ENCODE measurements at places on chromosomes 13 and 19.

DNA sequence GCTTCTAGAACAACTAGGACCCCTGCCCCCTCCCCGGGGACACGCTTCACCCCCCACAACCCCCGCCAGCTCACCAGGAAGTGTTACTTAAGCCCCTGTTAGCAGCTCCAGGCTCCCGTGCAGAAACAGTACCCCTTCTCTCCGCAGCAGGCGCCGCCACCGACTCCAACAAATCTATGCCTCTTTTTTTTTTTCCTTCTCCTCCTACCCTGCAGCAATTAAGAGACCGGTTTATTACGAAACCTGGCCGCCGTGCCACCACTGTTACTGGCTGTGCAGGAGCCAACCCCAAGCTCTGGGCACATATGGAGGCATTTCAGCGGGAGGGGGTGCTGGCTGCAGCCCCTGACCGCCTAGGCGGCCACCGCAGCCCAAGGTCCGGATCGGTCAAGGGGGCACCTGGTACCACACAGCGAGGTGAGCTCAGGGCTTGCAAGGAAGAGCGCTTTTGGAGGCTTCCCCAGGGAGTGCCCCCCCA lies 2.4 kb downstream of the GADD45B start:
- DNase-seq: no peak

GRCh38 chr19:48393559-48394330 lies at the start of gene GRIN2D:
TSS of gene GRIN2D (plus strand) at chr19:48393668. CDS start at chr19:48398393, 4,725 bp downstream.
- no peak for DNase-seq

DNA sequence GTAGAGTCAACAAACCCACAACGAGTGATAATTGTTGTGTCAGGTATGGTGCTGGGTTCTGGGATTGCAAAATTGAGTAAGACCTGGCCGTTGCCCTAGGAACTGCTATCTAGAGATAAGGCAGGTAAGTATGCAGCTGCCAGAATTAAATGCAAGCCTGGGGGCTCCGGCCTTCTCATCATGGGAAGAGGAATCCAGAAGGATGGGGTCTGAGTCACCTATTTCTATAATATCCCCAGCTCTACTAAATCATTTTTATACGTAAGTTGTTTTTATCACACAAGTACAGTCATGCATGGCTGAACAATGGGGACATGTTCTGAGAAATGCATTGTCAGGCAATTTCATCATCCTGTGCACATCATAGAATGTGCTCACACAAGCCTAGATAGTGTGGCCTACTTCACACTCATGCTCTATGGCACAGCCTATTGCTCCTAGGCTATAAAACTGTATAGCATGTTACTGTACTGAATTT lies 203.0 kb downstream of the KLF5 start:
- no peak for DNase-seq

DNA sequence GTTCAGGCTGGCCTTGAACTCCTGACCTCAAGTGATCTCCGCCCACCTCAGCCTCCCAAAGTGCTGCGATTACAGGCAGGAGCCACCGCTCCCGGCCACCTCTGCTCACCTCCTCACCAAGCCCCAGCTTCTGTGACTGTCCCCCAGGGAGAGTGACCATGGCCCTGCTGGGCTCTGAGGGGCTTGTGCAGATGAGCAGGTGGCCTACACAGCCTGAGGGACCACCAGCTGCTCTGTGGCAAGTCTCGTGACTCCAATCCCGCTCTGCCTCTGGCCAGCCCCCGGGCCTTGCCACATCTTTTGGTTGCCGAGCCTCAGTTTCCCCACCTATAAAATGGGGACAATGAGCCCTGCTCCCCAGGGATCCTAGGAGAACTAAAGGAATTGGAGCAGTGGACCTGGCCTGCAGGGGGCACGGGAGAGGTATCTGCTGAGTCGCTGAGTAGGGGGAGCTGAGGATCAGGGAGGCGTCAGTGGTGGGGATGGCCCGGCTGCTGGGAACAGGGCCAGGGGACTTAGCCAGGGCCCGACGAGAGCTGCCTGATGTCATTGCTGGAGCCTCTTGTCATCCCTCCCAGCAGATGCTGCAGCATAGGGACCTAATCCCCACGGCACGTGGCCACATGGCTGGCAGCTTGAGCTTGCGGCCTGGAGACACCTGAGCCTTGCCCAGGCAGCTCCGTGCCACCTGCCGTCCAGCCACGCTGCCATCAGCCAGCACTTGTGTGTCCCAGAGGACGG lies 74.7 kb downstream of the GADD45B start:
- DNase-seq: no peak

DNA sequence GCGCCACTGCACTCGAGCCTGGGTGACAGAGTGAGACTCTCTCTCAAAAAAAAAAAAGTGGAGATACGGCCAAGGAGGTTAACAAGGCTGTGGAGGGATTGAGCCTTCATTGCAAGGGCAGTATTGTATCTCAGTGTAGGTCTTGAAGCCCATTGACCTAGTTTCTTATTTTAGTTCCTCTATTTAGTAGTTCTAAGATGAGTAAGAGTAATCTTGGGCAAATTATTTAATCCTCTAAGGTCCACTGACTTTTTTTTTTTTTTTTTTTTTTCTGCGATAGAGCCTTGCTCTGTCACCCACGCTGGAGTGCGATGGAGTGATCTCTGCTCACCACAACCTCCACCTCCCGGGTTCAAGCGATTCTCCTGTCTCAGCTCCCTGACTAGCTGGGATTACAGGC lies 14.3 kb upstream of the ILF3 start:
- DNase-seq: no peak

DNA sequence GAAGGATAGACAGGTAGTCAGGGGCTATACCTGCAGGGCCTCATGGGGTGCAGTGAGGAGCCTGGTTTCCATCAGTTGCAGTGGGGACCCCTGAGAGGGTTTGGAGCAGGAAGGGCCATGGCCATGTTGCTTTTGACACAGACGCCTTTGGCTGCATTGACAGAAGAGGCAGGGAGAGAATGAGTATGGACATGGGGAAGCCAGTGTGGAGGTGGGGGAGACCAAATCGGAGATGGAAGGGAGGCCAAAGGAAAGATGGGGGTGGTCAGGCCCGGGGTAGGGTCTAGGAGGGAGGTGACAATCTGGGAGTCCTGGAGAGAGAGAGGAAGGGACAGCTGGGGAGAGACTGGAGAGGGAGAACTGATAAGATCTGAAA lies 1.3 kb downstream of the HSD11B1L start:
- DNase-seq: no peak

DNA sequence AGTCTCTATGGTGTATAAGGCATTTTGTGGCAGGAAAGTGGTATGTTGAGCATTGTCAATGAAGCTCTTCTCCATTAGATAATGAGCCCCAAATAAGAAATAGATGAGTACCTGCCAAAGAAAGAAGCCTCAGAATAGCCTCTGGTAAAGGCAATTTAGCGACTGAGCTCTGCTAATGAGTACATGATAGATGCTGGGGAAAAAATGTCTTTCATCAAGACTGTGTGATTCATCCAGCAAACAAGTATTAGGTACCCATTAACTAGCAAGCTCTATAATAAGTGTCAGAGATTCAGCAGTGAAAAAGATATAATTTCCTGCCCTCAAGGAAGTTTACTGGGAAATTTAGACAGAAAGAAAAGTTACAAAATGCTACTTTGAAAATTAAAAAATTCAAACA lies 294.6 kb downstream of the ITGBL1 start:
- DNase-seq: no peak

DNA sequence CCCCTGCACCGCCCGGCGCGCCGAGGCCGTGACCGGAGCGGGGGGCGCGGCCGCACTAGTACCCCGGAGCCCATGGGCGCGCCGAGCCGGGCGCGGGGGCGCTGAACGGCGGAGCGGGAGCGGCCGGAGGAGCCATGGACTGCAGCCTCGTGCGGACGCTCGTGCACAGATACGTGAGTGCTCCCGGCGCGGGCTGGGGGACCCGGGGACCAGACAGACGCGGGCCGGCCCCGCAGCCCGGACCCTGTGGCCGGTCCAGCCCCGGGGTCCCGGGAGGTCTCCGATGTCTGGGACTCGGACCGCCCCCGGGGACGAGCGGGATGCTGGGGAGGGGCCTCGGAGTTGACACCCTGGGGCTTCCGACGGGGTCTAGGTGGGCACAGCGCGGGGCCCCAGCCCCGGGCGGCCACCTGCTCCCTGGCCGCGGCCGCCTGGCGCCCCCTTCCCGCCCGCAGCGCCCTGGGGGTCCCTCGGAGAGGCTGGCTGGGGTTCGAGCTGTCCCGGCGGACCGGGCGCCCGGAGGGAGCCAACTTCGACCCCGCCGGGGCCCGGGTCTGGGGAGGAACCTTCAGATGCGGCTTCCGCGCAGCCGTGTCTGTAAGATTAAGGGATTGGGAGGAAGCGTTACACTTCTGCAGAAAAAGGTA lies 568 bp downstream of the ATP11A start:
- no peak for DNase-seq

- no peak for DNase-seq
Observed at GRCh38 chr13:42420304-42420703, 148.4 kb downstream of the AKAP11 start.

- no peak for DNase-seq
Observed at GRCh38 chr13:47845981-47846380, 155.1 kb downstream of the SUCLA2 start.

DNA sequence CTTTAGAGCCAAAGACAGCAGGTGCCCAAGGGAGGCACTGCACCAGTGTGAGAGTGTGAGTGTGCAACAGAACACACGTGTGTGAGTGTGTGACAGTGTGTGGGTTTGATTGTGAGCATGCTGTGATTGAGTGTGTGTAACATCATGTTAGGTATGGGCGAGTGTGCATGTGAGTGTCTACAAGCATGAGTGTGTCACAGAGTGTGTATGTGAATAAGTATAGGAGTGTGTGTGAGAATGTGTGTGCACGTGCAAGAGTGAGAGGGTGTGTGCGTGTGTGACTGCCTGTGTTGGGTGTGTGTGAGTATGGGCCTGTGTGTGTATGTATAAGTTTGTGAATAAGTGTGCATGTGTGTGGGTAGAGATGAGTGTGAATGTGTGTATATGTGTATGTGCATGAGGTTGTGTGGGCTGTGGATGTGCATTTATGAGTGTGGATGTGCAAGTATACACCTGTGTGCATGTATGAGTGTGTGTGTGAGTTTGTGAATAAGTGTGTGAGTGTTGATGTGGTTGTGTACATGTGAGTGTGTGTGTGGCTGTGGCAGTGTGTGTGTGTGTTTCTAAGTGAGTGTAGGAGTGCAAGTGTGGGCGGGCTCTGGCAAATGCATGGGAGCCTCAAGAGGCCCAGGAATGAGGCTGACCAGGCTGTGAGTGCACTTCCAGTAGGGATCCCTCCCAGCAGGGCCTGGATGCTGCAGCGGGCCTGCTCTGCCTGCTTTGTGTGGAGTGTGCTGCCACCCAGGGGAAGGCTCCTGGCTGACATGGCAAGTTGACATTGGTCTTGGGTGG lies 198.4 kb downstream of the COL4A1 start:
- DNase-seq: peak; percentile 92

DNA sequence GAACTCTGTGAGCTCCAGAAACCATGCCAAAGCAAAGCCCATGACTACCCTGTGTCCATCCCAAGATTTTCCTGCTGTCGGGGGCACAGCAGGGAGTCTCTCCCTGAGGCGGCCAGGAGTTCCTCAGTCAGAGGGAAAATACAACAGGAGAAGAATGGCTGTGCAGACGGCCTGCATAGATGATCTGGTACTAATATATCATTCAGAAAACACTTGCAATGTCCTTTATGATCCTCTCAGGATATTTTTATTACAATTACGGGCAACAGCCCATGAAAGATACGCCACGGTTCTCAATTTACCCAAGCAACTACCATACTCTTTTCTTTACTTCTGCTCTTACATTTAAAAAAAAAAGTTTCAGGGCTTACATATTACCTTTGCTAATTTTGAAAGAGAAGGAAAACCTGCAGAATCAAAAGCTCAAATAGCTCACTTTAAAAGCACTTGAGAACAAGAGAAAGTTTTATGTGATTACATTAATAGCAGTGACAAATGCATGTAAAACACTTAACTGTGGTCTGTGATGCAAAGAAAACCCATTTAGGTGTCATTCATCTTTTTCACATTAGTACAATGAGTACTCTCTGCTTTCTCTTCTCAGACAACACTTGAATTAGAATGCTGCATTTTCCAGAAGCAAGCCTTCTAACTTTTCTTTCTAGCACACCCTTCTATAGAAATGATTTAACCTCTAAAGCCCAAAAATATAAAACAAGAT lies 460.8 kb downstream of the KLF5 start:
- DNase-seq: no peak

DNA sequence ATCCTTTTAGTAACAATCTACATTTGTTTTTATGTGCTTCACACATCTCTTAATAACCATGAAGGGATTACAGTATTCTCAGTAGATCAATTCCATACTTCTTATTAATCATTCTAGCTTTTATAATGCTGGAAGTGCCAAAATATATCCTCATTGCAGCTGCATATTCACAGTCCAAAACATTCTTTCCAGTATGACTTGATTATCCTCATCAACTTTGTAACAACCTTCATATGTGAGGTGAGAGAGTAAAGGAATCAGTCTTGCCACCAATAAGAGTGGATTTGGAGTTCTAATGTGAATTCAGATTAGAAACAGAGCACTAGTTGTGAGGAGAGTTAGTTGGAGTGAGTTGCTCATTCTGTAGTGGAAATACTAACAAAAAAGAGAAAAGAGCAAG lies 208.0 kb upstream of the SPRY2 start:
- no peak for DNase-seq

- peak; percentile 37 for DNase-seq
Observed at GRCh38 chr13:91398413-91399188, at the start of gene GPC5. TSS of gene GPC5 (plus strand) at chr13:91398621.

GRCh38 chr13:91357613-91358386 lies 10.3 kb downstream of the MIR17HG start:
- DNase-seq: no peak

GRCh38 chr19:18898081-18898606 lies 2.2 kb upstream of the CERS1 start:
- no peak for DNase-seq

GRCh38 chr19:294341-294945 lies 3.2 kb upstream of the PLPP2 start:
- DNase-seq: no peak

GRCh38 chr19:32227561-32228165 lies 117.7 kb upstream of the ZNF507 start:
- no peak for DNase-seq

GRCh38 chr19:46530636-46531035 lies 35.0 kb upstream of the PNMA8B start:
- DNase-seq: no peak

GRCh38 chr19:50203281-50204080 lies at the start of gene MYH14:
TSS of gene MYH14 (plus strand) at chr19:50203622. CDS start at chr19:50210366, 6,744 bp downstream.
- no peak for DNase-seq

DNA sequence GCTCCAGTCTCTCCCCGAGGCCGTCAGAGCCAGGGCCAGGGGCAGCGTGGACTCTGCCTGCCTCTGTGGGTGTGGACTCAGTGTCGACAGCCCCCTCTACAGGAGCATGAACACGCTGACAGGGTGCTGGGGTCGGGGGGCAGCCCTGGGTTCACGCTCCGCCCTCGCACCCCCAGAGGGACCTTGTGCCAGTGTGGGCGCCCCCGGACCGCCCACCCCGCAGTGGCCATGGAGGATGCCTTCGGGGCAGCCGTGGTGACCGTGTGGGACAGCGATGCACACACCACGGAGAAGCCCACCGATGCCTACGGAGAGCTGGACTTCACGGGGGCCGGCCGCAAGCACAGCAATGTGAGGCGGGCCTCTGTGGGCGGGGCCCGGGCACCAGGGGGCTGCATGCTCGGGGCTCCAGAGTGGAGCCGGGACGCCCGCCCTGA lies 8.3 kb downstream of the TRPM4 start:
- DNase-seq: no peak
